Naive thymus-derived CD4-positive, alpha-beta T cell (primary cell): ENCODE measurements at places on chromosomes 4 and X. TPM values are rescaled to one million over a fixed set of nuclear protein-coding genes. Genes with fewer than 3 reads are reported as not detected.

Gene FGFRL1
- total RNA-seq = 22.3 TPM

Gene IGFBP7
- total RNA-seq = not detected in 2 replicates

Gene CYTL1
- not detected for total RNA-seq

Gene NCAPG
- total RNA-seq = 0.24 TPM

Gene SULT1B1
- 17.2 TPM for total RNA-seq

DNA sequence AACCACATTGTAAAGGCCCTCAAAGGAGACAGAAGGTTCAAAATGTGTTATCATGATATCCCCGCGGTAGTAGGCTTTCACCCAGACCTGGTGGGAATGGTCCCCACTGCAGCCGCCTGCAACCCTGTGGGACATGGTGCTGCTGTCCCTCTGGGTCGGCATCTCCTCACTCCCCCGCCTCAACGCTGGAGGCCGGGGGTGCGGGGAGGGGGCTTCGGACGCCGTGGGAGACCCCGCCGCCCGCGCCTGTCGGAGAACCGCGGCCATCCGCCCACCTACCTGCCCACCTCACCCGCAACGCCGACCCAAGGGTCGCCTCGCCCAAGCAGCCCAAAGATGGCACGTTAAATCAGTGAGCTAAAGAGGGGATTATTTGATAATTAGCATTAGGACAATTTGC lies 11.2 kb upstream of the ARMCX1 start:
- H3K27me3 ChIP-seq = no peaks in the 10 kb centered on the region
- DNase-seq = no peak
- H3K4me3 ChIP-seq = no peak overlapping the region
- H3K36me3 ChIP-seq = no peaks in the 10 kb centered on the region

- H3K36me3 ChIP-seq = peaks cover 4% of the 10 kb centered on the region
- no peak overlapping the region for H3K4me3 ChIP-seq
- H3K4me1 ChIP-seq = no peaks in the 10 kb centered on the region
- no peak for DNase-seq
These were observed 11.1 kb downstream of the NELFA start for GRCh38 chr4:1997712-1998111.

GRCh38 chrX:96438803-96439202 lies 245.8 kb upstream of the DIAPH2 start:
- no peak overlapping the region for H3K27ac ChIP-seq
- H3K4me1 ChIP-seq = no peaks in the 10 kb centered on the region
- H3K36me3 ChIP-seq = no peaks in the 10 kb centered on the region
- no peak for DNase-seq
- H3K4me3 ChIP-seq = no peak overlapping the region

- no peak for DNase-seq
- H3K27me3 ChIP-seq = no peaks in the 10 kb centered on the region
- H3K27ac ChIP-seq = no peak overlapping the region
- H3K36me3 ChIP-seq = no peaks in the 10 kb centered on the region
- no peak overlapping the region for H3K4me3 ChIP-seq
- H3K4me1 ChIP-seq = no peaks in the 10 kb centered on the region
These were observed 175.8 kb downstream of the COMMD8 start for GRCh38 chr4:47287735-47288134.

- no peaks in the 10 kb centered on the region for H3K4me1 ChIP-seq
- no peaks in the 10 kb centered on the region for H3K27me3 ChIP-seq
- DNase-seq = no peak
- H3K36me3 ChIP-seq = no peaks in the 10 kb centered on the region
- H3K27ac ChIP-seq = no peak overlapping the region
These were observed 838.1 kb upstream of the AGA start for GRCh38 chr4:178280362-178280761.

GRCh38 chrX:292900-293897 lies 12.0 kb downstream of the PLCXD1 start:
- no peak overlapping the region for H3K4me3 ChIP-seq
- H3K36me3 ChIP-seq = no peaks in the 10 kb centered on the region
- DNase-seq = no peak
- no peak overlapping the region for H3K27ac ChIP-seq
- no peaks in the 10 kb centered on the region for H3K27me3 ChIP-seq
- H3K4me1 ChIP-seq = no peaks in the 10 kb centered on the region

- H3K36me3 ChIP-seq = no peaks in the 10 kb centered on the region
- no peak overlapping the region for H3K4me3 ChIP-seq
- H3K27me3 ChIP-seq = no peaks in the 10 kb centered on the region
- no peak for DNase-seq
These were observed 102.6 kb downstream of the FHDC1 start for GRCh38 chr4:153038623-153039311.

DNA sequence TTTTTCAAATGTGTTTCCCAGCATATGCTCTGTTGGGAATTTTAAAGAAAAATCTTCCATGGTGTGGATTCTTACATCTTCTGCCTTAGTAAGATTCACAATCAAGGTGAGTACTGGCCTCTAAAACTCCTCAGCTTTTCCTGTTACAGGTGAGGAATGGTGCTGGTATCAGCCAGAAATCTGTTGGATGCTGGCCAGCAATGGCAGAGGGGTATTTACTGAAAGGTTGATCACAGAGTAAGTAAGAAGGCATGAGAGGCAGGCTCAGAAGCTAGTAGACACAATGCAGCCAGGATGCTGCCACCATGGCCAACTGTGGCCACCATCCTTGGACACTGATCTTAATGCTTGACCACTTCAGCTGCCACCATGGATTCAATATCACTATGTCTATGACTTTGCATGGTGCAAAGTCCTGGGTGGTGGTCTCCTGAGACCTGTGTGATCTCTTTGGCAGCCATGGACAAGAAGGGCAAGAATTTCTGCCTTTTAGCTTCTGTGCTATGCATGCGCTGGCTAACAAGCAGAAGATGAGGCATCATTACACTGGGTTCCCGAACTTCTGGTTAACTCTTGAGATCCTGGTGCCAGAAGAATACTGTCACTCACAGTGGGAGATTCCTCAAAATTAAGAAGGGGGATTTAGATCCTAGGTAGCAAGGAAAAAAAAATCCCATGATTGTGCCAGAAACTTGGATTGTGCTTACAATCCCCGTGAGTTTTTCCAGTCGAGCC lies 60.2 kb downstream of the CHRNA9 start:
- H3K4me1 ChIP-seq = no peaks in the 10 kb centered on the region
- no peaks in the 10 kb centered on the region for H3K36me3 ChIP-seq
- no peak overlapping the region for H3K27ac ChIP-seq

GRCh38 chr4:88730811-88731210 lies 33.2 kb upstream of the NAP1L5 start:
- peaks cover 6% of the 10 kb centered on the region for H3K36me3 ChIP-seq
- no peak overlapping the region for H3K4me3 ChIP-seq
- H3K27me3 ChIP-seq = no peaks in the 10 kb centered on the region

- no peaks in the 10 kb centered on the region for H3K36me3 ChIP-seq
- H3K4me1 ChIP-seq = no peaks in the 10 kb centered on the region
- no peak overlapping the region for H3K4me3 ChIP-seq
- H3K27me3 ChIP-seq = no peaks in the 10 kb centered on the region
- DNase-seq = no peak
These were observed 12.2 kb upstream of the HADH start for GRCh38 chr4:107977482-107977881.

DNA sequence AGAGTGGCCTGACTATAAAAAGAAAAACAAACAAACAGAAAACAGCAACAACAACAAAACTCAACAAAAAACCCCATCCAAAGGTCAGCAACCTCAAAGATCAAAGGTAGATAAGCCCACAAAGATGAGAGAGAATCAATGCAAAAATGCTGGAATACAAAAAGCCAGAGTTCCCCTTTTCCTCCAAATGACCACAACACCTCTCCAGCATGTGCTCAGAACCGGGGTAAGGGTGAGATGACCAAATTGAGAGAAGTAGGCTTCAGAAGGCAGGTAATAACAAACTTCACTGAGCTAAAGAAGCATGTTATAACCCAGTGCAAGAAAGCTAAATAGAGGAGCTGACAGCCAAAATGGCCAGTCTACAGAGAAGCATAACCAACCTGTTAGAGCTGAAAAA lies 43.5 kb upstream of the ANTXR2 start:
- no peaks in the 10 kb centered on the region for H3K27me3 ChIP-seq
- no peak for DNase-seq
- no peaks in the 10 kb centered on the region for H3K4me1 ChIP-seq

DNA sequence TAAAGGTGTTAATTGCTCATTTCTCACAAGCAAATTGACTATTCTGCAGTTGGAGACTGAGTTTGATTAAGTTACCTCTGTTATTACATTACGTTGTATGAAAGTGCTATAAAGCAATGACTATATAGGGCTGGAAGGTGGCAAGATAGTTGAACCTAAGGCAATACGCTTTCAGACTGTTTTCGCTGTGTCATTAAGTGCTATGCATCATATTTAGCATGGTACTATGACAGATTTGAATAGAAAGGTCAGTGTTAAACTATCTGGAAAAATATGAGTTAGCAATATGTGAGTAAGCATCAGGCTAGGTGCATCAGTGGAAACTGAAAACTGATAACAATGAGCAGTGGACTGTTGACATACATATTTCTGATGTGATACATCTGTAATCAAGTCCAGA lies 206.0 kb upstream of the ARHGAP24 start:
- H3K27me3 ChIP-seq = no peaks in the 10 kb centered on the region
- no peak for DNase-seq
- no peaks in the 10 kb centered on the region for H3K36me3 ChIP-seq
- no peak overlapping the region for H3K27ac ChIP-seq

DNA sequence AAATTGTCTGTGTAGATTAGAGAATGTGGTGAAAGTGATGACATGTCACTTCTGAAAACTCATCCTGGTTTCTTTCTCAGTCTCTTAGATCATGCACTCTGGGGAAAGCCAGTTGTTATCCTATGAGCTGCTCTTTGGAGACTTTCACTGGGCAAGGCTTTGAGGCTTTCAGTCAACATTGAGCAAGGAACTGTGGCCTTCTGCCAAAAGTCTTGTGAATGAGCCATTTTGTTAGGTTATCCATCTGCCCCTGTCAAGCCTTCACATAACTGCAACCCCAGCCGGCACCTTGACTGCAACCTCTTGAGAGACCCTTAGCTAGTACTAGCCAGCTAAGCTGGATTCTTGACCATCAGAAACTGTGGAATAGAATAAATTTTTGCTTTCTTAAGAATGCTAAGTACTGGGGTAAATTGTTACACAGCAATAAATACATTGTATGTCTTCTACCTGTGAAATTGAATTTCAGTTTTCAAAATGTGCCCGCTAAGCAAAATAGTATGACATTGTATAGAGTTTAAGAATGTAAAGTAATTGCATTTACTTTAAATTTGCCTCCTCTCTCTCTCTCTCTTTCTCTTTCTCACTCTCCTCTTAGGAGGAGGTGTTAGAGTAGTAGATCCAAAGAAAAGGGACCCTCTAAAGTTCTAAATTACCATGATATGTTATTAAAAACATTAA lies 1273.0 kb downstream of the RAPGEF2 start:
- H3K27ac ChIP-seq = no peak overlapping the region
- H3K36me3 ChIP-seq = no peaks in the 10 kb centered on the region
- no peaks in the 10 kb centered on the region for H3K4me1 ChIP-seq
- H3K27me3 ChIP-seq = no peaks in the 10 kb centered on the region

- H3K4me3 ChIP-seq = no peak overlapping the region
- DNase-seq = no peak
- no peak overlapping the region for H3K27ac ChIP-seq
- no peaks in the 10 kb centered on the region for H3K27me3 ChIP-seq
- H3K4me1 ChIP-seq = no peaks in the 10 kb centered on the region
These were observed 128.2 kb downstream of the C4orf51 start for GRCh38 chr4:145808021-145808650.

DNA sequence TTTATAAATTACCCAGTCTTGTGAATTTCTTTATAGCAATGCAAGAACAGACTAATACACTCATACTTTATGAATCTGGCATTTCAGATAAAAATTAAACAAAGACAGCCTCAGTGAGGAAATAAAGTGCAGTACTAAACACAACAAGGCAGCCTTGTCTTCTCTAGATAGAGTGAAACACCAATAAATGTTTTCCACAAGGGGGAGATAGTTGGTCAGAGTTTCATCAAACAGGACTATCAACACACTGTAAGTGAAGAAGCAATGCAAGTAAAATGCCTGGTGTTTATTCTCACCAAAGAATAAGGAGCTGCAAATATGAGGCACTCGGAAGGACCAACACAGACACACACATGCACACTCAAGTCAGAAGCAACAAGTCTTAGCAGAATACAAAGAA lies 62.8 kb downstream of the FAM9B start:
- H3K27ac ChIP-seq = no peak overlapping the region
- no peak overlapping the region for H3K4me3 ChIP-seq
- peak; percentile 39 for DNase-seq

DNA sequence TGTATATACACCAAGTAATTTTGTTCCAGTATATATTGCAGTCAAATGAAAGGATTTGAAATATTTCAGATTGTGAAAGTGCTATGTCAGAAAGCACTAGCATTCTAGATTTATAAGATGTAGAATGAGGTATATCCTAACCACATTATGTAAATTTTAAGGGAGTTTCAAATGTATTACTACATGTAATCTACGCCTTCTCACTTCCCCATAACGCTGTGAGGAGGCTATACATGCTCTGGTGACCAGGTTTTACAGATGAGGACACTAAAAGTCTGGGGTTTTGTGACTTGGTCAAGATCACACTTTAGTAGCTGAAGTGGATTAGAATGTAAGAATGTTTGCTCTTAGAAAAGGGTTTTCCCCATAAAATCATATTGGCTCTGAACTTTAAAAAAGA lies 8.1 kb downstream of the ENPEP start:
- no peaks in the 10 kb centered on the region for H3K36me3 ChIP-seq
- H3K4me3 ChIP-seq = no peak overlapping the region
- DNase-seq = no peak
- H3K4me1 ChIP-seq = no peaks in the 10 kb centered on the region

- no peaks in the 10 kb centered on the region for H3K36me3 ChIP-seq
- H3K4me1 ChIP-seq = no peaks in the 10 kb centered on the region
- no peak overlapping the region for H3K27ac ChIP-seq
- DNase-seq = no peak
- no peak overlapping the region for H3K4me3 ChIP-seq
- H3K27me3 ChIP-seq = no peaks in the 10 kb centered on the region
These were observed 454.7 kb downstream of the PPP4R3C start for GRCh38 chrX:27008486-27008885.
